ENCODE measurements at places on chromosomes 4 and X.
A peak's percentile ranks its signal among the peaks of the same experiment; 100 is the strongest.

- no peak for DNase-seq
Observed at GRCh38 chr4:1368421-1369090, 21.5 kb downstream of the UVSSA start.

DNA sequence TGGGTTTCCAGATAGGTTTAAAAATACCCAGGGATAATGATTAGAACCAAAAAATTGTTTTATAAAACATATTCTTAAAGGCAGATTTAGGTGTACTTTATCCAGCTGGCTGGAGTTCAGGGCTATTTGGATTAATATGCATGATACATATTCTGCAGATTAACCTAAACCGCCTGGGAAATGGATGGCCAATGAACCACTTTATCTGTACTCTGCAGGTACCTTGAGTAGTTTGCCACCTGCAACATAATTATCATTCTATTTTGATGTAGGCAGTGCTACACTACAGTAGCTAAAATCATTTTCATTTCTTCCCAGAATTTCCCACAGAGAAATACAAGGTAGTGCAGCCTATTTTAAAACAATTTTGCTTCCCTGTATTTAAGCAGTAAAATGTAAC, 683.2 kb upstream of the GNPDA2 start:
- DNase-seq = no peak

- DNase-seq = no peak
Observed at GRCh38 chr4:121784975-121785374, 16.1 kb upstream of the EXOSC9 start.

- DNase-seq = no peak
Observed at GRCh38 chrX:8341814-8342590, 122.6 kb upstream of the VCX3B start.

DNA sequence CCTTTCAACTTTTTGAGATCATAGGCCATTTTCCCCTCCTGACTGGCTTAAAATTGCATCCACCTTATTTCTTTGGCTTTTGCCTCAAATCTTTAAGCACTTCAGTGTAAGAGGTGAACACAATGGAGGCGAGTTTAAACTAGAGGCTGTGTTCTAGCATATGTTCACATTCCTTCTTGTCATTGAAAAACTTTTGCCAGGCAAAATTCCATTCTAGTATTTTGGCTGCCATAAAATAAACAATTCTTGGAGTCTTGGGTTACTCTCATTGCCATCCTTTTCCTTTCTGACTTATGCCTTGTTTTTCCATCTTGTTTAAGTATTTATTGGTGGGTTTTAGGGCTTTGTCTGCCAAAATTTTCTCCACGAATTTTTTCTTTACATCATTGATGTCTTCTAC, 137.3 kb upstream of the ANXA10 start:
- DNase-seq = no peak

- no peak for DNase-seq
Observed at GRCh38 chrX:1307626-1308340, 28.8 kb upstream of the IL3RA start.

DNA sequence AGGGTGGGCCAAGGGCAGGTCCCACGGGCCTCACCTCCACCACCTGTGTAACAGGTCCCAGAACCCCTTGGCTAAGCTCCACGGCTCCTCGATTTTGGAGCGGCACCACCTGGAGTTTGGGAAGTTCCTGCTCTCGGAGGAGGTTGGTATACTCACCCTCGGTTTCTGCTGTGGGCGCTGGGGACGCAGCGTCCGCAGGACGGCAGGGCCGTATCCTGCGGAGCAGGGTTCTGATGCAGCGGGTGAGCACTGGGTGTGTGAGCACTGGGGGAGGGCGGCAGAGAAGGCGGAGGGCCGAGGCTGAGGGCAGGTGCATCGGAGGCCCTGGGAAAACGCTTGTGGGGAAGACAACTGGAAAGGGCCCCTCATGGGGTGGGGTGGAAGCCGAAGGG, 11.0 kb downstream of the ATP5ME start:
- DNase-seq = no peak

GRCh38 chr4:132437117-132437516, 712.0 kb upstream of the PCDH10 start:
- DNase-seq = no peak

DNA sequence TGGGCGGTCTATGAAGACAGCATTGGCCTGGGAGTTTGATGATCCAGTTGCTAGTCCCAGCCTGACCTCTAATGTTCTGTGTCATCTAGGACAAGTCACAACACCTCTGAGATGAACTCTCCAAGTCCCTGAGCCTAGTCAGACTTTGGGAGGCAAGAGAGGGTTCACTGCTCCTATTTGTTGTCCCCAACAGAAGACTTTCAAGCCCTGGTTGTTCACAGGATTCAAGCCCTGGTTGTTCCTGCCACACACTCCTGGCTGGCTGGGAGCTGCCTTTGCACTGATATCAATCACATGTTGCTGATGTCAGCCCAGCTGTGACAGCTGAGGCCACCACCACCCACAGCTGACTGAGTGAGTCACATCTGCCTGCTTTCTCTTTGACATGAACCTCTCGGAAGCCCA, 253.2 kb upstream of the RASGEF1B start:
- DNase-seq = no peak

DNA sequence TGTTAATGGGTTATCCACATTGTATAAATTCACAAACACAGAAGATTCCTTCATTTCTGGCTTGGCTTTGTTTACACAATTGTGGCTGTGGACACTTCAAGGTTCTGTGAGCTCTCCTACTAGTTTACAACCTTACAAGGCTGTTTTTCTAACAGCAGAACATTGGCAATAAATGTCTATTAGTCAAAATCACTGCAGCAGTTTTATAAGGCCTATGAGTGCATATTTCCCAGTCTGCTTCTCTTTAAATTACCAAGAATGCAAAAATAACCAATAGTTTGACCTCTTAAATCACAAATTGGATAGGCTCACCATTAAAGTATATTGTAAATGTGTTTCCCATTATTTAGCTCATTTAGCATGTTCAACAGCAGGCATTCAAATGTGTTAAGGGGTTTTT, 239.2 kb downstream of the DKK2 start:
- DNase-seq = no peak

DNA sequence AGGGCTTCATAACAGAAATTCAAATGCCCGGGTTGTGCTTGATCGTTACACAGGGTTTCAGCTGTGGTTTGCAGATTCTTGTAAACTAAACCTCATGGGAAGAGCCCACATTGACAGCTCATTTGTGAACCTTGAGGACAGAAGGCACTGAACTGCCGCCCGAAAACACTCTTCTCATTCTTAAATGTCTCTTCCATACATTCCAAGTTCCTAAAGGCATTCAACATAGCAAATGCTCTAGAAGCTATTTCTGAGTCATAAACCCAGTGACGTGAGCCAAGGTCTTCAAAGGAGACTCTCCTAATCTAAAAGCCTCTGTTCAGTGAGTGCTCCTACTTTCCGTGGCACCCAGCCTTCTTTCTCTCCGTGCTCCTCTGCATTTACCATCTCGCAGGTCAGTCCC, 737.8 kb upstream of the FRG1 start:
- no peak for DNase-seq

GRCh38 chrX:112108145-112108544, 25.6 kb upstream of the TRPC5 start:
- no peak for DNase-seq

GRCh38 chr4:3462321-3462789, 751 bp upstream of the DOK7 start:
- DNase-seq = no peak

GRCh38 chr4:80033581-80033980, 39.4 kb downstream of the ANTXR2 start:
- DNase-seq = no peak

- no peak for DNase-seq
Observed at GRCh38 chrX:108186811-108187210, 95.2 kb downstream of the ATG4A start.

- DNase-seq = no peak
Observed at GRCh38 chr4:2387218-2387617, 31.2 kb downstream of the ZFYVE28 start.

- no peak for DNase-seq
Observed at GRCh38 chr4:13984991-13985800, 357.7 kb upstream of the BOD1L1 start.

GRCh38 chrX:9862525-9862924, 76.3 kb downstream of the SHROOM2 start:
- no peak for DNase-seq

DNA sequence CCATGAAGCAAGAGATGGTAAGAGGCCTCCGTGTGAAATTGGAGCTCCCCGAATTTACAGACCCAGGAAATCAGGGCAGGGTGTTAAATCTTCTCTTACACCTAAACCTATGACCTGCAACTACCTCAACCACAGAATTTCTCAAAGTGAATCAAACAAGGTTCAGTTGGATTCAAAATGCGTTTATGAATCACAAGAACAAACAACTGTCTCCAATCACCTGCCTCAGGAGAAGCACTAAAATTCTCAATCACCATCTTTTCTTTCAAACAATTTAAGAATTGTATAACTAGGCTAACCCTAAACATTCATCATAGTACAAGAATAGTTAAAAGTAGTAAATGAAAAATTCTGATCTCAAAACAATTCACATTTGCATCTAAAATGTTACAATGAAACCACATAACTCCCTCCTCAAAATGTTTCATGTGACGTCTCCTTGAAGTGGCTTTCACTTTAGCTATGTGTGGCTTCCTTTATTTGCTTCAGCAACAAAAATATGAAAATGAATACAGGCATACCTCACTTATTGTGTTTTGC, 19.2 kb downstream of the PPP3CA start:
- no peak for DNase-seq

DNA sequence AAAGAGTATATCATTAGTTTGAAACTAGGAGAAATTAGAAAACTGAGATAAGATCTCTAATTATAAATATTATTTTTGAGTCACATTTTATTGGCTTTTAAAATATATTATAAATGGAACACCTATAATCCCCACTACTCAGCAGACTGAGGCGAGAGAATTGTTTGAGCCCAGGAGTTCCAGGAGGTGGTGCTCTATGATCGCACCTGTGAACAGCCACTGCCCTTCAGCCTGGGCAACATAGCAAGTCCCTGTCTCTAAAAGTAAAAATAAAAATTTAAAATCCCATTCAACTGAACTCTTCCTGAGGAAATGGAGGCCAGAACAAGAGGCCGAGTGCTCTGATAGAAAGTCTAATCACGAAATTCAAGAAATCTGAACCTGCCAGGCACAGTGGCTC, 6.3 kb upstream of the C4orf36 start:
- DNase-seq = no peak

GRCh38 chr4:130099105-130099504, 1003.2 kb downstream of the C4orf33 start:
- DNase-seq = no peak

- DNase-seq = no peak
Observed at GRCh38 chrX:105744291-105744690, 78.0 kb upstream of the NRK start.

GRCh38 chr4:139053909-139054308, 38.3 kb downstream of the NOCT start:
- no peak for DNase-seq

DNA sequence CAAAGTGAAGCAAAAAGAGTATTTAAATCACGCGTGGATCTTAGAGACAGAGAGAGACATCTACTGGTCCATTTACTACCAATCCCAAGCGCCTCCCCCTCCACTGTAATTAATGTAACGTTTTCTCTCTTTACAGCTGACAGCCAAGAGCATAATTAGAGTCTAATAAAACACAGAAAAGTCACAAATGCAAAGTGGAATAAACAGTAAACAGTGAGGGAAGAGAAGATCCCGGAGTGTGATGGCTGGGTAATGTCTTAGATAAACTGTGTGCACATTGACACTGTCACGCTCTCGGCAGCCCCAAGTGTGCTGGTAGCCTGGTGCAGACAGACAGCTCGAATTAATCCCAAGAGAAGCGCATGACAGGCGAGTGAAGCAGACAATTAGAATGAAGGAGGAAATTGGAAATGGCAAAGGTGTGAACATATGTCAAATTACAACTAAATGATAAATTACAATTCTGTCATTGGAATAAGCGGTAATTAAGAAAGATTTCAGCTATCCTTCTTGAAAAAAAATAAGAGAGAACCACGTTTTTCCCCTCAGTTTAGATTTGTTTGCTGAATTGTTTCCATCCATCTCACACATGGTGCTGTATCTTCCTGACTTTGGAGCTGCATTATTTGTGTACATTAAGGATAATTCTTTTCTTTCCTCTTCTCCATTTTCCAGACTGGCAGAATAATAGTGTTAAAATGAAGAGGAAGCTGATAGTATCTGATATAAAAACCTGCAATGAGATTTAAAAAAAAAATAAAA, 100.1 kb downstream of the CXXC4 start:
- DNase-seq = no peak

- peak; percentile 0 for DNase-seq
Observed at GRCh38 chrX:129360175-129360574, 163.1 kb downstream of the SMARCA1 start.

DNA sequence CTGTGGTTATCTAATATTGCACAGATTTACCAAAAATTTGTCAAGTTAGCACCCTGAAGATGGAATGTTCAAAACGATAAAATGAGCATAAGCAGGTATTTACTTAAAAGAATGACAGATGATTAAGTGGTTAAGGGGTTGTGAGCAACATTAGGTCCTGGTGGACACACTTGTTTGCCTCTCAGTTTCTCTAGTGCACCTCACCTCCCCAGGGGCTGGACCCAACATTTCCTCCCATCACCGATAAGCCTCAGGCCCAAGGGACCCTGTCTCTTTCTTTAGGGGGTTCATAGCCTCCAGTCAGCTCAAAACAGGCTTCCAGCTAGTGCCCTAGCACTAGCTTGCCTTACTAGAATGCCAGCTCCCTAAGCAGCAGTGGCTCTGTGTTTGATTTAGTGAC, 88.0 kb downstream of the ATP11C start:
- no peak for DNase-seq

DNA sequence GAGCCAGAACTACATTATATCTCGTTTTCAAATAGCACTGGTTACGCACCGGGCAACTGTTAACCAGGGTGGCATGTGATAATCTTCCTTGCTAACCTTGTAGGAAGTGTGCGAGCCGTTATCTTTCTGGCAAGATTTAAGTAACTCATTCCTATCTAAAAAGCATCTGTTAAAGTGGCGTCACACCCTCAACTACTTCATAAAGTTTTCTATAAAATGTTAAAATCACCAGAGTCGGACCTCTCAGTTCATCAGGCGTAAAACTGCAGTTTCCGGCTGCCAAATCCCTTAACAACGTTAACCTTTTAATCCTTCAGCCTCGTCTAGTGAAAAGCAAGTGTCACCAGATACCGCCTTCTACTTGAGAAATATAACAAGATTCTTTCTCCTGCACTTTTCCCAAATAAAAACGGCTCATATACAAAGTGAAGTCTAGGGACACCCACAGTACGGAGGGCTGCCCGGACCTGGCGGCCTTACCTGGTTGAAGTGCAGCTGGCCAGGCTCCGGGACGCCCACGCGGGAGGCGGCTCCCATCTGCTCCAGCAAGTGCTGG, 1.2 kb downstream of the SLC39A8 start:
- DNase-seq = no peak

- no peak for DNase-seq
Observed at GRCh38 chr4:144399927-144400326, 246.0 kb upstream of the HHIP start.

GRCh38 chrX:30521440-30522182, 56.0 kb downstream of the TASL start:
- DNase-seq = no peak

DNA sequence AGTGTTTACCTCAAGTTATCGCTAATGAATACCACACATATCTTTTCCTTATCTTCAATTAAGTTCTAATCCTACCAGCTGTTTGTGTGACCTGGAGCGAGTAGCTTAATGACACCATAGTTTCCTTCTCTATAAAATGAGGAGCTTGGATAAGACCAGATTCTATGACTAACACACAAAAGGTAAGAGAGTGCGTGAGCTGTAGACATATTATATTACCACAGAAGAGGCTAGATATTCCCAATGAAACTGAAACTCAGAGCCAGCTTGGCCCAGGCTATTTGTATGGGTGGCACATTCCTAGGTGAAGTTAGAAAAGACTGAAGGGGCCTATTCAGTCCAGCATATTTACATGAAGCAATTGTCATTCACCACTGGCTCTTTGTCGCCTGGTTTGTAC, 30.2 kb downstream of the ASB5 start:
- no peak for DNase-seq
